Activated naive CD4-positive, alpha-beta T cell treated with anti-CD3 and anti-CD28 coated beads for 36 hours (primary cell): ENCODE measurements at places on chromosomes 12 and 14. TPM values are rescaled to one million over a fixed set of nuclear protein-coding genes. Genes with fewer than 3 reads are reported as not detected.

The CLEC1A gene
- not detected for total RNA-seq

The CYP27B1 gene
- 6.1 TPM for total RNA-seq

The POTEG gene
- not detected for total RNA-seq

The RPL10L gene
- total RNA-seq: not detected

The XPOT gene
- 236 TPM for total RNA-seq

The SMCO2 gene
- 0.22 TPM for total RNA-seq

The OR10A7 gene
- not detected for total RNA-seq

The PLEKHD1 gene
- total RNA-seq: not detected

The ZNF839 gene
- total RNA-seq: 10.6 TPM

The SIX4 gene
- not detected for total RNA-seq

The CD4 gene
- 155 TPM for total RNA-seq

The LRCOL1 gene
- total RNA-seq: not detected
